ENCODE measurements at places on chromosomes 11 and 22.

GRCh38 chr11:109059402-109059801, 362.6 kb upstream of the C11orf87 start:
- DNase-seq: no peak

GRCh38 chr22:42959576-42960509, 55.1 kb downstream of the PACSIN2 start:
- no peak for DNase-seq

DNA sequence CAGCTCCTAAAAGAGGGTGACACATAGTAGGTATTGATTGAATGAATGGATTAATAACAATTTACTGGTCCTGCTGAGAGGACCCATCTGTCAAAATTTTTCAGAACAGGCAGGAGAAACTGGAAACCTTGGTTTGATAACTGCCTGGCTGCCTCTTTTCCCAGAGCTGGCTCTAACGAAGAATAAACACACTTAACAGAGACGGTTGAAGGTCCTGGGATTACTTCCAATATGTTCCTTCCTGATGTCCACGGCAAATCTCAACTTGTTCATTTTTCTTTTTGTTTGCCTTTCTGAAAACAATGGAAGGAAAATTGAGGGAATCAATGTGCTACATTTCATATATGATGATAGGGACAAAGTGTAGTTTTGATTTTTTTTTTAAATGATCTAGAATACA, 76.5 kb upstream of the SYT13 start:
- no peak for DNase-seq

- no peak for DNase-seq
Observed at GRCh38 chr22:19871023-19871844, 16.6 kb upstream of the GNB1L start.

DNA sequence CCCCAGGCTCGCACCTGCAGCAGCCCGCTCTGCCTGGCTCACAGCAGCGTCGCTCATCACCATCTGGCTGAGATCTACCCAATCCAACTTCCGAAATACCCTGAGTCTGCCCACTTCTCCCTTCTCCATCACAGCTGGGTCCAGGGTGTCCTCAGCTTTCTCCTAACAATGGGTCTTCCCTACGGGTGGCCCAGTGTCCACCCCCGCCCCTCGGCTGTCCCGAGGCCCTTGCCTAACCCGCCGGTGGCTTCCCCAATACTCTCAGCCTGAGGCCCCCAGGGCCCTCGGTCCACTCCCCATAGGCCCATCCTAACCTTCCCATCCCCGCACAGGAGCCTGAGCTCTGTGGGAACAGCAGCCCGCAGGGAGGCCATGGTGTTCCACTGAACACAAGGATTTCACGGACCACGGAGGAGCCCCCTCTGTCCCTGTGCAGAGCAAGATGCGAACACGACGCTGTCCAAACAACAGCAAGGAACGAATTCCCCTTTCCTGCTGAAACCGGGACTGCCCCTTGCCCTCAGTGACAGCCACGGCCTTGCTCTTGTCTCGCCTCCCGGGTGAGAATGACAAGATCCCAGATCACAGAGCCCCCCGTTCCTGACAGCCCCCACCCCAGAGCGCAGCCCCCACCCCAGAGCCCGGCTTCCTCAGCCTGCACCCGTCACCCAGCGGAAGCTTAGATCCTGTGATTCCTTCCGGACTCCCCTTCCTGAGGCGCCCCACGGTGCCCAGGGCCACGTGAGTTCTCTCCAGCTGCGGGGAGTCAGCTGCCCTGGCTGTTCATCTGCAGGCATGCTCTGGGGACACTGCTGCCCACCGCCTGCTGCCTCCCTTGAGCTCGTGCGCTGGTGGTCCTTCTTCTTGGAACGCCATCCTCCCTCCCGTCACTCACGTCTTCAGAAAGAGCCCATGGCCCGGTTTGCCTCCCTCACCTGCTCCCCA, 48.8 kb upstream of the CARS1 start:
- no peak for DNase-seq

DNA sequence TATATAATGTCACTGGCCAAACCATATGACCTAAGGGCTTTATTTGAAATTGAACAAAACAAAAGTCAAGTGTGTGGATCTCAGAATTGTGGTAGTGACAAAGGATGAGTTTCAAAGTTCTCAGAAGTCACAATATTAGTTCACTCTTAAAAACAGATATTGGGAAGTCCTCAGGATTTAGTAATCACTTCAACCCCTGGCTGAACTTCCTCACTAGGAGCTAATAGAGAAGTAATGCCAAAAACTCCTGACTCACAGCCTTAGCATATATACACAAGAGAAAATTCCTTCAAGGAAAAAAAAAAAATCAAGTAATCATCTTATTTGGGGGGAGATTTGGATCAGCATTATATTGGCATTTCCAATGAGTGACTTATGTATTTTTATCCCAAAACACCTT, 75.6 kb upstream of the APOA1 start:
- no peak for DNase-seq

DNA sequence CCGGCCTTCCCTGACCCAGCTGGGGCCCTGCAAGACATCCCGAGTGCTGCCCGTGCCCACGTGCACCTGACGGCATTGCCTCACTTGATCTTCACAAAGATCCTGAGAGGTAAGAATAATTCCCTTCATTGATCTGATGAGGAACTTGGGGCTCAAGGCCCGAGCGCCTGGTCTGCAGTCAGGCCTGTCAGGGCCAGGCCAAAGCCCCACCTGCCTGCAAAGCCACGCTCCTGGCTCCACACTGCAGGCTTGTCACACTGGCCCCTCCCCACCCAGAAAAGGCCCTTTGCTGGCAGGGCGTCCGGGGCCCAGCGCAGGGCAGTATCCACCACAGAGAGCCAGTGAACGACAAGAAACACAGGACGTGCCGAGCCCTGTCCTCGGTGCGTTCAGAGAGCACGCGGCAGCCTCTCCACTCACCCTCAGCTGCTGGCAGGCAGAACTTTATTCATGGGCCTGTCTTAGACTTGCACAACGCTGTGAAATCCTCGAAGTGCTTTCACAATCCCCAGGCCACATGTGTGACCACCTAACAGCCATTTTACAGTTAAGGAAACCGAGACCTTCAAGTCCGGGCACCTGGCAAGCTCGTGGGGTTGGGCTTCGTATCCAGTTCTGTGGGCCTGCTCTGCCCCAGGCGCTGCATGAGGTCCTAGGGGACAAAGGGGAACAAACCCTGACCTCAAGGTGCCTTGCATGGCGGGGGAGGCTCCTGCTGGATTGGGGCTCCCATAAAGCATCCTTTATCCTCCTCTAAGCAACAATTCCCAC, 14.8 kb downstream of the KIAA0930 start:
- no peak for DNase-seq

GRCh38 chr11:23644443-23644842, 784.2 kb upstream of the CCDC179 start:
- DNase-seq: no peak

DNA sequence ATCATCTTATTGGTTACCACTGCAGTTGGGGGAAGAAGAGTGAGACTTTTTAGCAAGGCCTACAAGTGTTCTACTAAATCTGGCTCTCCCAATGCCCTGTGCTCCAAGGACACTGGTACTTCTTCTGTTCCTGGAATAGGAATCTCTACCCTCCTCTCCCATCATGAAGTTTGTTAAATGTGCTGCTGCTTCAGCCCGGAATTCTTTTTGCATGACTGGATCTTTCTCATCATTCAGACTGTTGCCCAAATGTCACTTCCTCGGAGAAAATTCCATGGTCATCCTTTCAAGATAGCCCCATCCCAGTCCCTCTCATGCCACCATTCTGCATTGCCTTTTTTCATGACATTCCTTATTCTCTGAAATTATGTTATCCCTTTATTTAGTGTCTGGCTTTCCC, 400.8 kb downstream of the SOX6 start:
- DNase-seq: no peak

- DNase-seq: no peak
Observed at GRCh38 chr11:126915430-126915829, 85.1 kb downstream of the KIRREL3 start.

DNA sequence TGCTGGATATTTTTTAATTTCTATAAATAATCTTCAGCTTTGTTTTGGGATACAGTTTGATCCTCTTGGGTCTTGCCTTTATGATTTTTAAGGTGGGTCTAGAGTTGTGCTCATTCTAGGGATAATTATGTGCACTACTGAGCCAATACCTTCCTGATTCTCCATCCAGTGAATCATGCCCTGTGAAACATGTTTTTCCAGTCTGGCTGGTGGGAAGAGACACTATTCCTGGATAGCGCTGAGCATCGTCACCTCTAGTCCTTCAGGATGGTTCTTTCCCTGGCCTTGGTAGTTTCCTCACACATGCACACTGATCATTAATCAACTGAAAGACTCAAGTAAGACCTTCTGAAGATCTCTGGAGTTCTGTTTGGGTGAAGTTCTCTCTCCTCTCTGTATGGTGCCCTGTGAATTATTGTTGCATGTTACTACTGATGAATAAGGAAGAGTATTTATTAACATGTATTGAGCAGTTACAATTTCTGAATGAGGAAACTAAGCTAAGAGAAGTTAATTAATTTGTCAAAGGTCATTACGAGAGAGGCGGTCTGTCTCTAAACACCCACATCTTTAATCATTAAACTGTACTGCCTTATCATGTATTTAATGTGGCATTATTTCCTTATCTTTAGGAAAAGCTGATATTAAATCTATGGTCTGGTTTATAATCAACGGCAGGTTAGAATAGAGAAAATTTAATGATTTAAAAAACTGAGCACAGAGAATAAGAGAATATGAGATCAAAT, 39.1 kb upstream of the LIPT2 start:
- DNase-seq: no peak

- no peak for DNase-seq
Observed at GRCh38 chr11:82730754-82731153, 2.9 kb downstream of the FAM181B start.

- DNase-seq: no peak
Observed at GRCh38 chr11:3153291-3153861, 11.7 kb downstream of the OSBPL5 start.

DNA sequence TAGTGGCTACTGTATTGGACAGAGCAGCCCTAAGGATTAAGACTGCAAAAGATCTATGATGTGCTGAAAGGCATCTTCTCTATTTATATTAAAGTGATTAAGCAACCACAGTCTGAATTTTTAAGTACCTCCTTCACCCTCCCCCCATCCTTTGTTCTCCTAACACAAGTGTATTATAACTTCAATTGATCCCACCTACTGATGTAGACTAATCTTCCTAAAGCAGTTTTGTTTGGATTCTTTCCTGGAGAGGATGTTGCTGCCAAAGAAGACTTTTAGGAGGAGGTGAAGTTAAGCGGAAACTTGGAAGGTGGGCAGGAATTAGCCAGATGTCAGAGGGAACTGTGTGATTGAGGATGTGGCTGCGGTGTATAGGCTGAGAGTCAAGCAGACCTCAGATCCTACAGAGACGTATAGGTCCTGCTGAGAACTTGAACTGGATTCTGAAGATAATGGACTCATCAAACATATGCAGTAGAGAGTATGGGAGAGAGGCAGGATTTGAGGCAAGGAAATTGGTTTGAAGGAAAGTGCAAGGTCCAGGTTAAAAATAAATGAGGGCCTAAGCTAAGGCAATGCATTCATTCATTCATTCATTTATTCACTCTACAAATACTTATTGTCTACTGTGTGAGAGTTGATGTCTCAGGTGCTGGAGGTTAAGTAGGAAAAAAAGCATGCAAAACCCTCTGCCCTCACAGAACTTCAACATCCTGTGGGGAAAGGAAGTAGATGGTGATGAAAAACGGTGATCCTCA, 5.2 kb upstream of the RASSF10 start:
- no peak for DNase-seq

DNA sequence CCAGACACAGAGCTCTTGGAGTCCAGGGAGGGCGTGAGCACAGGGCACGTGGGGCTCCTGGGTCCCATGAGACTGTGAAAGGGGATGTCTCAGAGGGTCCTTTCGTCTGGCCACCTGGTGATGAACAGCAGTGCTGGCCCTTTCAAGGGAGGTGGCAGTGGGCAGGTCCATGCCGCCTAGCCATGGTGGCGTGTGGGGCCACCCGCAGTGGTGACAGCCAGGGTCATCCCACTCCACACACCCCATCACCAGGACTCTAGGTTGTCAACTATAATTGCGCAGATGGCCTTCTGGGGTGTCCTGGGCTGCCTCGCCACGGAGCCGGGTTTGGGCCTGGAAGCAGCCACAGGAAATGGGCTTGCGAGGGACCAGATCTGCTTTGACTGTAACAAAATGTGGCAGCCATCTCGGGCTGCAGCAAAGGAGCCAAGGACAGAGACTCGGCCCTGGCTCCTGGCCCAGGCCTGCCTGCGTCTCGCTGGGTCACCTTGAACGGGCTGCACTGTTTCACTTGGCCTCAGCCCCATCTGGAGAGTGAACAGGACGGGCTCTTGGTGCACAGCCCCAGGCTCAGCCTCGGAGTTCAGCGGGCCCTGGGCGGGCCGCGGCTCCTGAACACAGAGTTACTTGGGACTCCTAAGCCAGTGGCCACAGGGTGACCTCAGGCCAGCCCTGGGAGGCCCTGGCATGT, 1350.5 kb downstream of the BRD1 start:
- no peak for DNase-seq

GRCh38 chr11:80815752-80816453, 1375.1 kb upstream of the TENM4 start:
- DNase-seq: no peak

GRCh38 chr11:115761348-115761747, 257.1 kb upstream of the CADM1 start:
- no peak for DNase-seq

GRCh38 chr11:109629734-109630133, 207.7 kb downstream of the C11orf87 start:
- DNase-seq: no peak

DNA sequence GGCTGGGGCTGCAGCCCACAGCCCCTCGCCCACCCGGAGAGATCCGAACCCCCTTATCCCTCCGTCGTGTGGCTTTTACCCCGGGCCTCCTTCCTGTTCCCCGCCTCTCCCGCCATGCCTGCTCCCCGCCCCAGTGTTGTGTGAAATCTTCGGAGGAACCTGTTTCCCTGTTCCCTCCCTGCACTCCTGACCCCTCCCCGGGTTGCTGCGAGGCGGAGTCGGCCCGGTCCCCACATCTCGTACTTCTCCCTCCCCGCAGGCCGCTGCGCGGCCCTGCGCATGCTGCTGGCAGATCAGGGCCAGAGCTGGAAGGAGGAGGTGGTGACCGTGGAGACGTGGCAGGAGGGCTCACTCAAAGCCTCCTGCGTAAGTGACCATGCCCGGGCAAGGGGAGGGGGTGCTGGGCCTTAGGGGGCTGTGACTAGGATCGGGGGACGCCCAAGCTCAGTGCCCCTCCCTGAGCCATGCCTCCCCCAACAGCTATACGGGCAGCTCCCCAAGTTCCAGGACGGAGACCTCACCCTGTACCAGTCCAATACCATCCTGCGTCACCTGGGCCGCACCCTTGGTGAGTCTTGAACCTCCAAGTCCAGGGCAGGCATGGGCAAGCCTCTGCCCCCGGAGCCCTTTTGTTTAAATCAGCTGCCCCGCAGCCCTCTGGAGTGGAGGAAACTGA, 731 bp downstream of the GSTP1 start:
- no peak for DNase-seq

- no peak for DNase-seq
Observed at GRCh38 chr11:37511425-37511933, 913.4 kb upstream of the RAG2 start.

DNA sequence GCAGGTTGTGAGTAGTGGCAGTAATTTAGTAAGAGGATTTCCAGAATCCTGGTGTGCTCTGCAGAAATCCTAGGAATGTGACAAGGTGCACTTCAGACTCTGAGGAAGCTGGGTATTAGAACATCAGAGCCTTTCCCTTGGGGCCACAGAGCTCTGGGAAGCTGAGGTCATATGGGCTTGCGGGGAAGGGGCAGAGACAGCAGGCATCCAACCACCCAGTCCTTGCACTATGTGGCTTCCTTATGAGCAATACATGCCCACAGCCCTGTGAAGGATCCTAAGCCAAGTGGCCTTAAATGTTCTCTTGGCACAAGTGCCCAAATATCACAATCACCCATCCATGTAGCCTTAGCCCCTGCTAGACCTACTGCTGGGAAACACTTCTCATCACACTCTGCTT, 46.2 kb downstream of the P4HA3 start:
- no peak for DNase-seq
